ENCODE measurements at places on chromosomes 2 and 18.

- DNase-seq: no peak
Measured at GRCh38 chr2:134413430-134413829, 159.6 kb downstream of the MGAT5 start.

DNA sequence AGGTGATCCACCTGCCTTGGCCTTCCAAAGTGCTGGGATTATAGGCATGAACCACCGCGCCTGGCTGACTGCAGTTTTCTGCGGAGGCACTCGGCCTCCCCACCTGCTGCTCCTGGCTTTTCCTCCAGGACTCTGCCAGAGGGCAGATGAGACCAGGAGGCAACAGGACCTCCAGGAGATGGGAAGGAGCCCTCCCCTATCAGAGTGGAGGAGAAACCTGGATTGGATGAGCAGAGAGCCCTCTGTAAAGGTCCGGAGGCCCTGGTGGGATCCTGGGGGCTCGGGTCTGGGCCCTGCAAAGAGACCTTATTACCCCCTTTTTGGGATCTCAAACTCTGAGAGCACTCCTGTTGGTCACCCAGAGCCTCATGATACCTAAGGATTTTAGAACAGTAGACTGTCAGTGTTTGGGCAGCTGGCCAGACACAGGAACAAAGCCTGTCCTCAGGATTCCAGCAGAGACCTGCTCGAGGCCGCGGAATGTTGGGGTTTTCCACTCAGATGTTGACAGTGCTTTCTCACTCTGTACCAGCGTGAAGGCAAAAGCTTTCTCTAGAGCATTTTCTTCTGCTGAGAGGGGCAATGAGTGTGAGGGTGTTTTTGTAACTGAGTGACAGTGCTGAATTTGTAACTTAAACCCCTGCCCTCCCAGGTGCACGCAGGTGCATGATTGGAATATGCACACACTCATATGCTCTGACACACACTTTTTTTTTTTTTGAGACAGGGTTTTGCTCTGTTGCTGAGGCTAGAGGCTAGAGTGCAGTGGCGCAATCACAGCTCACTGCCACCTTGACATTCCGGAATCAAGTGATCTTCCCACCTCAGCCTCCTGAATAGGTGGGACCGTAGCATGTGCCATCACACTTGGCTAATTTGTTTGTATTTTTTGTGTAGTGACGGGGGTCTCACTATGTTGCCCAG is 48.4 kb downstream of the NPPC start:
- DNase-seq: no peak

- no peak for DNase-seq
Measured at GRCh38 chr2:30301551-30301950, 70.2 kb downstream of the LBH start.

GRCh38 chr2:119206201-119206600 is 17.4 kb upstream of the STEAP3 start:
- DNase-seq: no peak

- DNase-seq: no peak
Measured at GRCh38 chr18:58026395-58026794, 17.6 kb upstream of the NEDD4L start.

DNA sequence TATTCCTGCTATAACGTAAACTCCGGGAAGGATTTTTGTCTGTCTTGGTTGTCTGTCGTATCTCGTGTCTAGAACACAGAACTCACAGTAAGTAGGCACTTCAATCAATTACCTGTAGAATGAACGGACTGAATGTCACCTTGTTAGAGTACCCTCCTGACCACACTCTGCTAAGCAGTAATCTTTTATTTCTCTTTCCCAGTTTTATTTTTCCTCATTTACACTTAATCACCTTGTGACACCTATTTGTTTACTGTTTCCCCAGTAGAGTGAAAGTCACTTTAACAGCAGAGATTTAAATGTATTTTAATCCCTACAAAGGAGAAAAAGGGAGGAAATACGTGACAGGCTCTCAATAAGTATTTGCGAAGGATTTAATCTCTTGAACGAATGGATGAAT is 514 bp upstream of the EPB41L5 start:
- no peak for DNase-seq

DNA sequence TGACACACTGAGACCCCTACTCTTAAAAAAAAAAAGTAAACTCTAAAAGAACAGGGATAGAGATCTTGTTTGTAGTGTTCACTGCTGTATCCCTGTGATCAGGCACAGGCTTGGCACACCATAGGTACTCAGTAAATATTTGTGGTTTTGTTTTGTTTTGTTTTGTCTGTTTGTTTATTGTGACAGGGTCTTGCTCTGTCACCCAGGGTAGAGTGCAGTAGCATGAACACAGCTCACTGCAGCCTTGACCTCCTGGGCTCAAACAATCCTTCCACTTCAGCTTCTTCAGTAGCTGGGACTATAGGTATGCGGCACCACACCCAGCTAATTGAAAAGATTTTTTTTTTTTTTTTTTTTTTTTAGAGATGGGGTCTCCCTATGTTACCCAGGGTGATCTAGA is 3.4 kb downstream of the FKBP1B start:
- DNase-seq: no peak

DNA sequence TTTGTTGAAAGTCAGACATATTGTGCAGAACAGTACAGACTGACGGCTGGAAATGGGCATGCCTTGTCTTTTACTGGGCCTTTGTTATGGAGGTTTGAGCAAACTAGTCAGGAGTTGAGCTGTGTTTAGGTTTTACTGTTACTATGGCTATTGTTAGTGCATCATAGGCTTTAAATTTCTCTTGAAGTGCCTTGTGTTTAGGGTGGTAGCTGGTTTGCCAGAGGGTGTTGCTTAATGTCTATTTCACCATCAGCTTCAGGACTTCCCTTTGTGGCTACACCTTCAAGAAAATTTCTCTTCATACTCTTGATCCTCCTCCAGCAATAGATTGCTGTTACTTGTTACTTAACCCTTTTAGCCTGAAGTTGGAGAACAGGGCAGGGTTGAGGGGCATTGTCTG is 104.6 kb downstream of the CAPN13 start:
- DNase-seq: no peak

DNA sequence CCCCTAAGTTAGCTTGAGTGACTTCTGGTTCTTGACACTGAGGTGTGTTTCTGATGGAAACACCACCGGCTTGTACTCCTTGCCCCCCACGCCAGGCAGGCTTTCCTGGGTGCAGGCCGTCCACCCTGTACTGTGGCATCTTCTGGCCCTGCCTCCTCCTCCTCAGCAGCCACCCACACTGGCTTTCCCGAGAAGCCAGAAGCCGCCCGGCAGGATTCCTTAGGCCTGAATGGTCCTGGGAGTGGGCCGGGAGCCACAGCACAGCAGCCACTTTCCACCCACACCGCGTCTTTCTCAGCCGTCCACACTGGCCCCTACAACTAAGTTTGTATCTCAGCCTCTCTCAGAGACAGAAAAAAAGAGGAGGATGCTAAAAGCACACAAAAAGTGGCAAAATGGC is 2.1 kb upstream of the HSBP1L1 start:
- no peak for DNase-seq

DNA sequence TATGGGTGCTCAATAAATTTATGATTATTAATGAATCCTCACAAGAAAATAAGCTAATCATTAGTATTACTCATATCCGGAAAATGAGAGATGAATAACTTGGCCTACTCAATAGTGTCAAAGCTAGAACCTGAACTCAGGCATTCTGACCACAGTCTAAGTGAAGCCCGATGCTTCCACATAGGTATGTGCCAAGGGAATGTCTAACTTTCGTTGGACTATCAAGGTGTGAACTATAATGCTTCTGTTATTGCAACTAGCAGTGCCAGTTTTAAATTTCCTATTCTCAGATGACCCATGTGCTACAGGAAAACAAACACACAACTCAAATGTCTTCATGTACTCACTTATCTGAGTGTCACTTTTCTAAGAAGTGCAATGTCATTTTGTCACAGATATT is 1.8 kb downstream of the BARD1 start:
- DNase-seq: no peak

DNA sequence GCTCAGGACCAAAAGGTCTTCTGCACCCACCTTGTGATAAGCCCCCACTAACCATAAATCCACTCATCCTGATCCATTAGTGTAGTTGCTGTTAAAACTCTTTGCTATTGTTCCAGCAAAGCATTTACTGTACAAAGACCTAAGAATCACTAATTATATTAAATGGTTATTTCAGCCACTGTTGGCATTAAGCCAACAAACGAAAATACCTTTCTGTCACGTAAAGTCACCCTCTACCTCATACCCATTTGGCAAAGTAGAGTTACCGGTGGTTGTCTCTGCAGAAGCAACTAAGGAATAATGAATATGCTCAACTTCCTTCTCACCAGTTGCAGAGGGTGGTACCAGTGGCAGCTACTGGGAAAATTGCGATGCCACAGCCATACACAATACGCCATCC is 224.5 kb downstream of the SP3 start:
- no peak for DNase-seq

- no peak for DNase-seq
Measured at GRCh38 chr18:53991805-53992204, 232.7 kb downstream of the MBD2 start.

GRCh38 chr18:9507565-9508088 is 32.3 kb downstream of the RALBP1 start:
- no peak for DNase-seq

DNA sequence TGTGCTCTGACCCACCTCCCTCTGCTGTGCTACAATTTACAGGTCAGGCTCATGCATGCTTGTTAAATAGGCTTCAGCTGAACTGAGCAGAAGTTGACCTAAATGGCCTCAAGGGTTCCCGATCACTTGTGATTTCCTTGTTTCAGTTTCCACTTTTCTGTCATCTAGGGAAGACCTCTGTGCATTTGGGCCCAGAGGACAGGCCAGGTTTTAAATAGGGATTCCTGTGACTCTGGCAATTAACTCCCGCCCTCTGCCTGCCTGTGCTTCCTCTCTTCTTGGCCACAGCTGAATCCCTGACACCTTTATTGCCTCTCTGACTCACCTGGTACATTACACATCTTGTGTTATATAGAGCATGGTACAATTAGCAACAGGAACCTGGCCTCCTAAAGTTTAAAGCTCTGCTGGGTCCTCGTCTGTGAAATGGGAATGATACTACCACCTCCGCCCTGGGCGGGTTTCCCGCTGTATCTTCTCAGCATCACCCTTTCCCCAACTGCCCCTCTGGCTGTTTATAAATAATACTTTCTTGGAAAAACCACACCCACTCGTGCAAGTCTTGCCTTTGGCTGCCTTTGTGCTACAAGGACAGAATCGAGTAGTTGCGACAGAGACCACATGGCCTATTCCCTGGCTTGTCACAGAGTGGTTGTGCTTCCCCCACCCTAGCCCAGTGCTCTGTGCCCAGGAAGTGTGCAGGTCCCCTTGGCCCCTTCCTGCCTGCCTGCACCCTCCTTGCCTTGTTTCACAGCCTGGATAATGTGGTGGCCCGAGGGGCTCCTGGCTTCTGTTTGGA is 7.9 kb downstream of the CABLES1 start:
- DNase-seq: no peak

DNA sequence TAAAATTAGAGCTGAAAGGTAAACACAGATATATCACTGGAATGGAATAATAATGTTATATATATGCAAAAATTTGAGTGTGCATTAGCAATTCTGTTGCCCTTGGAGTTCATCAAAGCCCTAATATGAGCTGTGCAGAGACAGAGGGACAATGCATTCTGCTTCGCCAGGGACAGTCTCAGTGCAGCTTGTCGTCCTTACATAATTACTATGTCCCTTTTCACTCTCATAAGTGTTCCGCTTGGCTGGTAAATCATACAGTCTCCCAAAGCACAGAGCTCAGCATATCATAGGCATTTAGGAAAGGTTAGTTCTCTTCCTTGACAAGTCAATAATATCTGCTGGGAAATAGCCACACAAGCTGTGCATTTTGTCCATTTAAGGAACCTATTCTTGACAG is 30.7 kb downstream of the MAPK4 start:
- DNase-seq: no peak

DNA sequence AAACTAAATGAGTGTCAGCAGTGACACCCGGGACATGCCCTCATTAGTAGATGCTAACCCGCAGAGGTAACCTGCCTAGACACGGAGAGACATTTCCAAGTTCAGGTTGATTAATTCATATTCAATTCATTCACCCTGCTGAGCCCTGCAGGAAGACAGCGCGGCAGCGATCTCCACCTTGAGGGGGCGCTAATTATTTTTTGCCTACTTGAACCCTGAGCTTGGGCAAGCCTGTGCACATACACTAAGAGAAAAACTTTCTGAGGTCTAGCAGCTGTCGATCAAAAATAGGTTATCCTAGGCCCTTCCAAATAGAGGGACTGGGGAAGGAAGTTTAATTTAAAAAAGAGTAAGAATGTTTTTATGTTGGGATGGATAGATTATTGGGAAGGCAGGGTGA is 1.3 kb upstream of the LYPD6 start:
- no peak for DNase-seq

GRCh38 chr18:3067722-3068121 is 54.8 kb upstream of the LPIN2 start:
- DNase-seq: no peak

DNA sequence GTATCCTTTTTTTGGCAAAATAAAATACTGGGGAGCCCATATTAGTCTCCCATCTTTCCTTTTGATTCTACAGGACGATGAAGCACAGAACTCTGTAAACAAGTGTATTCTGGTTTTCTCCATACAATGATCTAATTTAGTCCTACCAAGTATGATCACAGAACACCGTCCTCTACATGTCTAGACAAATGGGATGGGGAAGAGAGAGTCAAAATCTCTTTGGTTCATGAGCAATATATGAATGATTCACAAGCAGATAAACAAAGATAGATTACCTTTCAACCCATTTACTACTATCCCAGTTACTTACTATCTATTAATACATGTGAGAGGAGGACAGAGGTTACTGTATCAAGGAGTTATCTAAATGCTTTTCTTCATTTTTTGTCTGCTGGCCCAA is 352.4 kb upstream of the ACVR2A start:
- no peak for DNase-seq

- peak; percentile 10 for DNase-seq
Measured at GRCh38 chr18:74291472-74291770, 342 bp downstream of the CYB5A start.

DNA sequence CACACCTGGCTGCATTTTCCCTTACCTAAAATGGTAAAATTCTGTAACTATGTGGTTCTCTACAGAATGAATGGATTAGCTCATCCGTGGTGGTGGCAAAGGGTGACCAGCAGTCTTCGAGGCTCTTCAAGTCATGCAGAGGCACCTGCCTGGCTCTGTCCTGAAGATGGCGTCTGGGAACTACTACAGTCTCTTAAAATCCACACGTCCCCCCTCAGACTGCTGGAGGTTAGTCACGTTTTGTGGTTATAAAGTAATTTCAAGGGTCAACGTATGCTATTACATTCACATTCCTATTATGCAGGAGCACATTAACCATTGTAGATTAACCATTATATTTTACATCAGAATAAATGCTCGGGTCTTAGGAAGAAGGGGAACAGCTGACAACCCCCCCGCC is 616.7 kb downstream of the GALR1 start:
- no peak for DNase-seq

DNA sequence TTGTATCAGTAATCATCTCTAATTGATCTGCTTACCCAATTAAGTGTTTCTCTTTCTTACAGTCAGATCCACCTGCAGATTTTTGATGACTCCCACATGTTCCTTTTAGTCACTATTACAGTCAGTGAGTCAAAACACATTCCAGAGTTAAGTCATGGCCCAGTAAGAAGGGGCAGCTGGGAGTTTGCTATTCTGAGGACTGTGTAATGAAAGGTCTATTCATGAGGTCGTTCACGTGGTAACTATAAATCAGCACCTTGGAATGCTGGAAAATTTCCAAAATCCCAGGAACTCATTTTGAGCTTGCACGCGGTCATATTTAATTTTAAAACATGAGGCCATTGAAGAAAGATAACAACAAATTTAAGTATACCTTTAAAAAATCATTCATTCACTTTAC is 252.5 kb downstream of the XIRP2 start:
- DNase-seq: no peak

- DNase-seq: no peak
Measured at GRCh38 chr2:11483806-11484617, 18.1 kb upstream of the E2F6 start.

Measured in nephron progenitor cell (in vitro differentiated cells).